ENCODE measurements at places on chromosomes 2 and 18. TPM values are rescaled to one million over a fixed set of nuclear protein-coding genes. Genes with fewer than 3 reads are reported as not detected.

DNA sequence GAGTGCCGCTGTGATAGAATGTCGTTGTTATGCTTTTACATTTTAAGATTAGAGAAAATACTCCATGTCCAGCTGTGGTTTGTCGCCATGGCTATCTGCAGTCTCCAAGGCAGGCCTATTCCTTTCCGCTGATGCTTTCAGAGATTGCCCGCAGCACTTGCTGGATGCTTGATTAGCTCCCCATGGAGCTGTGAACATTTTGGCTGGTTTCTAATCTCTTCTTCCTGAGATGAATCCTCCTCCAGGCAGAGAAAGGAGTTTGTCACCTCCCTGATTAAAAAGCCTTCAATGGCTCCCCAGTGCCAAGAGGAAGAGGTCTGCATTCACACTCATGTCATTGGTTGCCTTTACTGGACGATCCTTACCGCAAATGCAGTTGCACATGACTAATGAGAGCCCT is 32.6 kb upstream of the LPIN1 start:
- H3K36me3 ChIP-seq = no peaks in the 10 kb centered on the region
- DNase-seq = no peak
- H3K4me3 ChIP-seq = no peak overlapping the region
- no peak overlapping the region for H3K27ac ChIP-seq
- H3K4me1 ChIP-seq = no peaks in the 10 kb centered on the region
- H3K27me3 ChIP-seq = peaks cover 39% of the 10 kb centered on the region

- H3K4me1 ChIP-seq = peaks cover 3% of the 10 kb centered on the region
- peaks cover 92% of the 10 kb centered on the region for H3K27me3 ChIP-seq
- no peak for DNase-seq
- peak overlapping the region; percentile 43 for H3K4me3 ChIP-seq
- H3K36me3 ChIP-seq = peaks cover 1% of the 10 kb centered on the region
These were observed 857 bp upstream of the NEUROD1 start for GRCh38 chr2:181680937-181681811.

GRCh38 chr2:71796174-71796593 is 342.8 kb downstream of the DYSF start:
- peaks cover 12% of the 10 kb centered on the region for H3K4me1 ChIP-seq
- no peak overlapping the region for H3K27ac ChIP-seq
- H3K4me3 ChIP-seq = no peak overlapping the region
- no peak for DNase-seq
- peaks cover 21% of the 10 kb centered on the region for H3K27me3 ChIP-seq
- H3K36me3 ChIP-seq = no peaks in the 10 kb centered on the region

DNA sequence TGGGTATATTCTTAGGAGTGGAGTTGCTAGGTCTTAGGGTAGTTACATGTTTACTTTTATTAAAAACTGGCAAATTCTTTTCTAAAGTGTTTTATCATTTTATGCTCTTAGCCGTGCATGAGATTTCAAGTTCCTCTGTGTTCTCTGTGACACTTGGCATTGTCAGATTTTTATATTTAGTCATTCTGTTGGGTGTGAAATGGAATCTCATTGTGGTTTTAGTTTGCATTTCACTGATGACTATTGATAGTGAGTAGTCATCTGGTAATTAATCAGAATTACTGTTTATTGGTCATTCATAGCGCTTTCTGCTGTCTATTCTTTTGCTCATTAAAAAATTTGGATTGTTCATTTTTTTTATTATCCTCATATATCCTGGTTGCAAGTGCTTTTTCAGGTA is 34.1 kb downstream of the RAB3GAP1 start:
- peaks cover 33% of the 10 kb centered on the region for H3K36me3 ChIP-seq
- H3K4me3 ChIP-seq = no peak overlapping the region
- DNase-seq = no peak
- no peak overlapping the region for H3K27ac ChIP-seq

- no peak overlapping the region for H3K4me3 ChIP-seq
- H3K27ac ChIP-seq = no peak overlapping the region
- no peak for DNase-seq
- peaks cover 10% of the 10 kb centered on the region for H3K27me3 ChIP-seq
- no peaks in the 10 kb centered on the region for H3K36me3 ChIP-seq
- no peaks in the 10 kb centered on the region for H3K4me1 ChIP-seq
These were observed 205.7 kb downstream of the BCL11A start for GRCh38 chr2:60347781-60348180.

DNA sequence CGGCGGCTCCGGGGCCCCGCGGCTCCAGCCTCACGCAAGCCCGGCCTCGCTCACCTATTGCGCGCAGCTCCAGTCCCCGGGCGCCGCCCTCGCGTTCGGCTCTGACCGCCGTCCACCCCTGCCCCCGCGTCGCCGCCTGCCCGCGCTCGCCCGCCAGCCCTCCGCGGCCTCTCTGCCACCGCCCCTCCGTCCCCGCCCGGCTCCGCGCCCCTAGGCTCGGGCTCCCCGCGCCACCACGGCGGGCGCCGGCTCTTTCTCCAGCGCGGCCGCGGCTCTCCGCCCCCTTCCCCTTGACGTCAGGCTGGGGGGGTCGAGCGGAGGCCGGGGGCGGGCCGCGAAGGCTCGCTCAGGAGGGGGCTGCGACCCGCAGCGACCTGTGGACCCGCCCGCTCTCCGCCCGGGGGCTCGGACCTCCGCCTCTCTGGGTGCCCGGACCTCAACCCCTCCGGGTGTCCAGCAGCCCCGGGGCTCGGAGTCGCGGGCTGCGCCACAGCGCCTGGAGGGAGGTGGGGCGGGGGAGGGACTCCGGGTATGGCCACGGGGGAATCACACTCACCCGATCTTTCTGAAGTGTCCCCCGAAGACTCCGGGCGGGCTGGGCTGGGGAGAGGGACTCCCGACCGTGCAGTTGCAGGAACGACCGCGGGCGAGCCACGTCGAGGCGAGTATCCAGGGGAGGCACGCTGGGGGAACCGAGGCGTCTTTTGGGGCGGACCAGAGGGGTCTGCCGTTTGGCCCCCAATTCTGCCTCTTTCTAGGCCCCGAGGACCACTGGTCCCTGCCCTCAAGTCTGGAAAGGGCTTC is at the start of gene SEMA4C:
TSS of gene SEMA4C (minus strand) at position 259 of the 804 bp plus-strand sequence. CDS start 2,194 bp downstream, outside the sequence.
- peaks cover 7% of the 10 kb centered on the region for H3K36me3 ChIP-seq
- peak within 1 kb of the TSS; percentile 79 for H3K4me3 ChIP-seq
- DNase-seq = peak; percentile 48
- peaks cover 12% of the 10 kb centered on the region for H3K27me3 ChIP-seq
- H3K4me1 ChIP-seq = peaks cover 20% of the 10 kb centered on the region

DNA sequence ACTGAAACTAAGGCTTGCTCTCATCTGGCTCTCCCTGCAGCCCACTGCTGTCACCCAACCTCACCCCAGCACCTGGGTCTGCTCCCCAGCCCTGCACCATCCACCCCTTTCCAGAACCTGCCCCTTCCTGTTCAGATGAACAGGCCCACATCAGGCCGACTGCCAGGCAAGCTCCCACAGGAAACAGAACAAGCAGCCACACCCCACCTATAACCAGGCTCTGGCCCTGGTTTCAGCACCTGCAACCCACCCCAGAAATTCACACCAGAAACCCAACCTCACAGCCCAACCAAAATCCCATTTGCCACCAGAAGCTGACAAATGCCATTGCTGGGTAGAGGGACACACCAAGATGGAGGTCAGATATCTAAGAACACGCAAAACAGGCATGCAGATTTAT is 159.2 kb upstream of the ID2 start:
- no peaks in the 10 kb centered on the region for H3K27me3 ChIP-seq
- DNase-seq = no peak
- no peaks in the 10 kb centered on the region for H3K36me3 ChIP-seq
- H3K4me1 ChIP-seq = peaks cover 28% of the 10 kb centered on the region
- no peak overlapping the region for H3K27ac ChIP-seq

DNA sequence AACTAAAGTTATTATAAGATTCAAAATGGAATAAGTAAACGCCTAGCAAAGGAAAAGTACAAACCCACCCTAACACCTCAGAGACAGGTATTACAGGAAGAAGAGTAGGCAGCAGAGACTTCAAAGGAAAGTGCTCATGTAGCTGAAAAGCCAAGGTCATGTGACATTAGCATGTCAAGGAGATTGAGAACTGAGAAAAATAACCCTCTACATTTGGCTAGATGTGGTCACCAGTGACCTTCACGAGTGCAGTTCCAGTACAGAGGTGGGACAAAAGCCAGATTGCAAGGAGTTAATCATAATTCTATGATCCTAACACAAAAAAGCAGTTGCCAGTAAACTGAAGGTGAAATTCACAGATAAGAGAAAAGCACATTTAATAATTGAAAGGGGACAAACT is 252.7 kb downstream of the ZEB2 start:
- H3K36me3 ChIP-seq = no peaks in the 10 kb centered on the region
- no peak for DNase-seq
- H3K4me3 ChIP-seq = no peak overlapping the region
- H3K4me1 ChIP-seq = peaks cover 2% of the 10 kb centered on the region
- H3K27me3 ChIP-seq = no peaks in the 10 kb centered on the region
- H3K27ac ChIP-seq = no peak overlapping the region

DNA sequence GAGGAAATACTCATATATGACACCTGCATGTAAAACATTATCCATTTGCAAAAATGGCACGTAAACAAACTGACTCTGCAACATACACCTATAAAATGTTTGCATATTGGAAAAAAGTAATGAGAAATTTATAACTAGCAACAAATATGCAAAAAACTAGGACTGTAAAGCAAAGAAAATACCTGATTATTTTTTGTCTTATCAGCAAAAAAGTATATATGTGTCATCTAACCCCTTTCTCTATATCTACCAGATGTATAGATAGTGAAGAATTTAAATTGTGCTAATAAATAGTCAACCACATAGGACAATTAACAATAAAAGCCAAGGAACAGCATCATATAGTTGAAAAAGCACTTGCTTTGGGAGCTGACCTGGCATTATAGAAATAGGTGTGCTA is 543.8 kb downstream of the LRP1B start:
- peaks cover 5% of the 10 kb centered on the region for H3K4me1 ChIP-seq
- H3K36me3 ChIP-seq = no peaks in the 10 kb centered on the region
- no peaks in the 10 kb centered on the region for H3K27me3 ChIP-seq
- no peak overlapping the region for H3K27ac ChIP-seq
- no peak overlapping the region for H3K4me3 ChIP-seq
- DNase-seq = no peak

DNA sequence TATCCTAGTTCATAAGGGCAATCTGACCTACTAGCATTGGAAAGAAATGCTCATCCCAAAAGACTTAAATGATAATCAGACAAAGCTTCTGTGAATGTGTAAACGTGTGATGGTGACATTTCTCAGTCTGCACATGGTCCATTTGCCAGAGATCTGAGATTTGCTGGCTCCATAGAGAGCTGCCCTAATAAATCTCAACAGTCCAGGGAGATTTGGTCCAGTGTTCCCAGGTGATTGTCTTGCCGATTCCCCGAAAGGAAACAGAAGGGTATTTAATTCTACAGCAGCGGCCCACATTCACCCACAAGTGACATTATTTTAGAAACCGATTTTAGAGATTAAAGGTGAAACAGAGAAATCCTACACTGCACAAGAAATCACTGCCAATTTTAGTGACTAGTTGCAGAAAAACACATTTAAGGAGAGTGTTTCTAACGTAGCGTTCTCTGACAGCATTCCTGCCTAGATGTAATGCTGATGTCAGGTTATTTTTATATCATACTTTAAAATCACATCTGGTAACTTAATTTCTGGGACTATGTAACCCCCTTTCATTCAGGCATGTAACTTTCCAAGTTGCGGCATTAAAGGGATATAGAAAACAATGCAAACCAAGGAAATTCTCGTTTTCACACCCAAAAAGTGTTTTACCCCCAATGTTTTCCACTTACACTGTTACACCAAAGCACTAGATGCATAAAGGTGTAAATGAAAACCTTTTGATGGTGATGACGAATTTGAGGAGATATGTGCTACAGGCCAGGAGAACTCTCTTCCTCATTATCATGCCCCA is 231.9 kb upstream of the FN1 start:
- H3K4me3 ChIP-seq = peak overlapping the region; percentile 41
- H3K27me3 ChIP-seq = no peaks in the 10 kb centered on the region
- no peak for DNase-seq
- H3K27ac ChIP-seq = peak overlapping the region; percentile 53
- peaks cover 13% of the 10 kb centered on the region for H3K36me3 ChIP-seq

- no peaks in the 10 kb centered on the region for H3K36me3 ChIP-seq
- H3K27me3 ChIP-seq = peaks cover 11% of the 10 kb centered on the region
- no peak overlapping the region for H3K27ac ChIP-seq
- H3K4me1 ChIP-seq = peaks cover 5% of the 10 kb centered on the region
These were observed 74.1 kb downstream of the COL4A3 start for GRCh38 chr2:227238238-227239237.

DNA sequence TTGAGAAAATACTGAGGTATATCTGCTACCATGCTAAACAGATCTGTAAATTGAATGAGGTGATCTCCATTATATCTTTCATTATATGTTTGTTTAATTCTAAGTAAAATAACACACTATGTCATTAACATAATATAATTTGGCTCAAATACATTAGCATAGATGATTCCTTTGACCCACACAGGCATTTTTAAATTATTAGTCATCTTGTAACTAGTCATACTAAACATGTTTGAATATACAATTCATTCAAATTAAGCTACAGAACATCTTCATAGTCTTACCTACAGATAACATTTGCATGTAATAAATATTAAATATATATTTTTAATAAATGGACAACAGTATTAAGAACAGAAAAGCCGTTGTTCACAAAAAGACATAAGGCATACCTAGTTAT is 52.7 kb upstream of the KYNU start:
- no peaks in the 10 kb centered on the region for H3K36me3 ChIP-seq
- H3K27me3 ChIP-seq = no peaks in the 10 kb centered on the region
- no peaks in the 10 kb centered on the region for H3K4me1 ChIP-seq
- no peak for DNase-seq
- H3K4me3 ChIP-seq = no peak overlapping the region

DNA sequence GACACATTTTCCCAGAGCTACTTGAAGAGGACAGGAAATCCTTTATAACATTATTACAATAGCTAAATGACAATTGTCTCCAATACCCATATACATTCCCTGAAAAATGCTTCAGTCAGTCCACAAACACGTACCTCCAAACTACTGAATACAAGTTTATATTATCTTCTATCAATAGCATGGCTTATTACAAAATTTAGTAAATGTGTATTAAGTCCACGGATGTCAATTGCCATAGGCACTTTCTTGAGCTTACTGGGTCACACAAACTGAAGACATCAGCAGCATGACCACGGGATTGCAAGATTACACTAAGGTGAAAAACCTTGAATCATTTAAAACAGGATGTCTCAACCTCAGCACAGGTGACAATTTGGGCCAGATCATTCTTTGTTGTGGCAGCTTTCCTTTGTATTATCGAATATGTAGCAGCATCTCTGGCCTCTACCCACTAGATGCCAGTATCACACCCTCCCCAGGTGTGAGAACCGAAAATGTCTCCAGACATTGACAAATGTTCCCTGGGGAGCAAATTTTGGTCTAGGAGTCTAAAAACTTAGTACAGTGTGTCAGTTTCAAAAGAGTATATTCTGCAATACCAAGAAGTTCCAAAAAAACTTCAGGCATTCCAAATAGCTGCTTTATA is 1.4 kb downstream of the MBD2 start:
- H3K4me3 ChIP-seq = peak overlapping the region; percentile 92
- no peaks in the 10 kb centered on the region for H3K27me3 ChIP-seq
- H3K4me1 ChIP-seq = peaks cover 28% of the 10 kb centered on the region
- peak overlapping the region; percentile 82 for H3K27ac ChIP-seq
- H3K36me3 ChIP-seq = no peaks in the 10 kb centered on the region

The KCNG2 gene
- not detected for total RNA-seq

The EFEMP1 gene
- total RNA-seq = 43.9 TPM

The HOXD8 gene
- total RNA-seq = not detected

The KLHL29 gene
- total RNA-seq = 4.4 TPM

The EGR4 gene
- 0.12 TPM for total RNA-seq

Data from progenitor cell of endocrine pancreas (in vitro differentiated cells).